ENCODE measurements at places on chromosomes 5 and 9.

- DNase-seq = no peak
Measured at GRCh38 chr9:85871008-85871407, 69.9 kb upstream of the NAA35 start.

DNA sequence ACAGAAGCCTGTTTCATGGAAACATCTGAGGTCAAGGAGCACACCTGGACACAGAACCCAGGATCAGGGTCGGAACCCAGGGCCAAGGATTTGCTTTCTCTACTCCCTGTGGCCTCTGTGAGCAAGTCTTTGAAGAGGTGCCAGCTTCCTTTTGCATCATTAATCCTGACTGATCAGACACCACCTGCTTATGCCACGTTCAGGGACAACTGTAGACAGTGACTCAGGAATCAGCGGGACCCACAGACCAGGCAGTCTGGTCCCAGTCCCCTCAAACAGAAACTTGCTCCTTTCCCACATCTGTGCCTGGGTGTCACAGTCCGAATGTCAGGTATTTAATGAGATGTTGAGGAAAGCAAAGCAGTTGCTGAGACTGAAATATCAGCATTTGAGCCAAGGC, 154.8 kb downstream of the SGCD start:
- no peak for DNase-seq

- DNase-seq = no peak
Measured at GRCh38 chr5:84088996-84089395, 295.7 kb downstream of the EDIL3 start.

DNA sequence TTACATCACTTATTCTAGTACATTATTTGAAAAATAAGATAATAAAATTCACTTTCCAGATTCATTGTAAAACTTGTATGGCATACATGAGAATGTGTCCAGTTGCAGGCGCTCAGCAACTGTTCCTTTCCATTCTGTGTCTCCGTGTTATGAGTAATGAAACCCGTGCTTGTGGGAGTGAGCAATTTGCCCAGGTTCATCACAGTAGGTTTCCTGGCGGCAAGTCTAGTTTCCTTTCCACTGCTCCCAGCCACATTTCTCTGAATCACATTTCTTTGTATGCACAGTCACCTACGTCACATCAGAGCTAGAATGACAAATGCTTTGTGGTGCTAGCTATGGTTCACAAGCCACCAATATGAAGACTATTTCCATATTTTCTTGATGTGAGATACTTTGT, 39.9 kb downstream of the MOCS2 start:
- peak; percentile 17 for DNase-seq

GRCh38 chr9:69149321-69149807, 24.7 kb upstream of the TJP2 start:
- no peak for DNase-seq

- no peak for DNase-seq
Measured at GRCh38 chr9:93869863-93870262, 85.3 kb downstream of the BARX1 start.

GRCh38 chr5:75037106-75037505, 15.3 kb downstream of the GCNT4 start:
- DNase-seq = no peak

DNA sequence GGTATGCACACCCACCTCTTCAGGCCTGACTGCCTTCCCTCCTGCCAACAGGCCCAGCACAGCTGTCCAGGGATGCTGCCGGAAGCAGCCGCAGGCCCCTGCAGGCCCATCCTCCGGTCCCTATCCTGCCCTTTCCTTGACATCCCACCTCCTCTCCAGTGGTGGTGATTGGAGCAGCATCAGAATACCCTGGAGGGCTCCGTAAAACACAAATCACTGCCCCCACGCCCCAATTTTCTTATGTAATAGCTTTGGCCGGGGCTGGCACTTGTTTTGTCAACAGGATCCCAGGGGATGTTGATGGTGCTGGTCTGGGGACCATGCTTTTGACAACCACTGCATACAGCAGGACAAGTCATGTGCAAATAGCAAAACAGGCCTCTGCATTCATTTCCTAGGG, 274.5 kb downstream of the GADD45G start:
- no peak for DNase-seq

DNA sequence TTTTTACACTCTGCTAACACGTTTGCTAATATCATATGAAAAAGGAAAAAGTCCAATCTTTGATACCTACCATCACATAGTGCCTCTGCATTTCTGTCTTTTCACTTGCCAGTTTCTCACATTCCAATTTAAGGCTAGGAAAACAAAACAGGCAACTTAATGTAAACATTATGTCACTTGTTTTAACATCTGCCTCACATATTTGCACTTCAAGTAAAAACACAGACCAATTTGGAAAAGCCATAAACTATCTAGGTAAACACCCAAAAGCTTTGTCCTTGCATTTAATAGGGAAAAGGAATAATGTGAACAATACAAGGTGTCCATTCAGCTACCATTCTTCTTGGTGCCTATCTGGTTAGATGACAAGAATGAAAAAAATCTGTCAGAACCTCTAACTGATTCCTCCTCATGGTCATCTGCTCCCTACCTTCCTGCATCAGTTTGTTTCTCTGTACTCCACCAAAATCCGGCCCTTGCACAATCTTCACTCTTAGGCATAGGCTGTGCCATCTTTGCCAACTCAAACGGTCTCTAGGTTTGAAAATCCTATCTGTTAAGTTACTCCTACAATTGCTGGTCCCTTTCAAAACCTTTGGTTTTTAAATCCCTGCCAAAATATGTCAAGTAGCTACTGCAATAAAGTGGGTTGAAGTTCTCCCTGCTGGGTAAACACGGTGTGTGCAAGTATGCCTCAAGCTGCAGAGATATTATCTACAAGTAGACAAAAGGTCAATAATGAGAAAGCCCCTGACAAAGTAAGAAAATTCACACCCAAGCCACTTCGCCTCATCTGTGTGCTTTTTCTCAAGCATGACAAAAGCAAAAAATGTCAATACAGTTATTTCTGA, 3.4 kb downstream of the TLE1 start:
- no peak for DNase-seq
